ENCODE measurements at places on chromosomes 5 and 9.

DNA sequence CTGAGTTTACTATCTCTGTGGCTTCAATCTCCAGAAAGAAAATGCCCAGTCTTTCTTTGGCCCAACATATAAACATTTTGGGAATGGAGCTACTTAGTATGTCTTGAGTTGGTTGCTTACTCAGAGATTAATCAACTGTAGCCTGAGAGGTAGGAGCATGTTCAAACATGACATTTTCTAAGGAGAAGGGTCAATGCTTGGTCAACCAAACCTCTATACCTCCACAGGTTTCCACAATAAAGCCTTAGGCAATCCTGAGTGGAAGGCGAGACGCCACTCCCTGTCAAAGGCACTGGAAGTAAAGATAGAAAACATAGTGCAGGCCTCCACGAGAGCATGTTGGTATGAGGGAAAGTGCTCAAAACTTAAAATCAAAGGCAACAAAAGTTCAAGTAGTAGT is 411.4 kb downstream of the KCTD16 start:
- DNase-seq: no peak

DNA sequence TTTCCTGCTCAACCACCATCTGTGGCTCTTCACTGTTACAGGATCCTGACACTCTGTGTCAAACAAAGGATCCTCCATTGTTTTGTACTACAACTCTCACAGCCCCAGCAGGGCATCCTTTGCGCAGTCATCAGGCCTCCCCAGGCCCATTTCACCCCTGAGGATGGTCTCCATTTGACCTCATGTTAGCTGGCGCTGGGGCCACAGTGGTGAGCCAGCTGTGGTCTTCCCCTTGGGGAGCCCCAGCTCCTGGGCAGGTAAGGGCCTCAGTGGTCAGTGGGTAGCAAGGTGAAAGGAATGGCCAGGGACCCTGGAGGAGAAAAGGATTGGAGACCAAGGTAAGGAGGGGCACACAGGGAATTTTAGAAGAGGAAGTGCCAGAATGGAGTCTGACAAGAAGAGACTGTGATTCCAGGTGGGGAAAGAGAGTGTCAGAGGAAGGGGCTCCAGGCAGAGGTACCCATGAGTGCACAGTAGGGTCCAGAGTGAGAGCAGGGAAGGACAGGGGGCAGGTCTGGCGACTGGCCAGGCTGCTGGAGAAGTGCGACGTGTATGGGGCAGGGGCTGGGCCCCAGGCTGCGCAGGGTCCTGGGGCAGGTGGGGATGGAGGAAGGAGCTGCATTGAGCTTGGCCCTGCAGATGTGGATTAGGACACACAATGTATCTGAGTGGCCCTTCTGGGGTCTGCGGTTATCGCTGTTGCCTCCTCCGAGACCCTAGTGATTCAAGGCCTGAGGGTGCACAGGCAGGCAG is 109.9 kb downstream of the PHF2 start:
- DNase-seq: no peak

DNA sequence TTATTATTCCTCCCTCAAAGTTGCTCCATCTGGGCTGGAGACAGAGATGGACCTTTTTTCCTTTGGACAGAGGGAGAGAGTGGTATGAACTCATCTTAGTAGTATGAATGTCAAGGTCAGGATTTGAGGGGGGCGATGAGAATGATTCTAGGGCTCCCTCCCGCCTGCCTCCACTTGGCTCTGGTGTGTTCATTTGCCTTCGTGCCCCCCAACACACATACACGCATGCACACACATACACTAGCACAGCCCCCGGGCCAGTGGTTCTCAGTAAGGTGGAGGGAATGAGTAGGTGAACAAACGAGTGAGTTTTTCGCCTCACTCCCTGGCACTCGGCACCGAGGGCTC is 44.5 kb downstream of the ERGIC1 start:
- no peak for DNase-seq

DNA sequence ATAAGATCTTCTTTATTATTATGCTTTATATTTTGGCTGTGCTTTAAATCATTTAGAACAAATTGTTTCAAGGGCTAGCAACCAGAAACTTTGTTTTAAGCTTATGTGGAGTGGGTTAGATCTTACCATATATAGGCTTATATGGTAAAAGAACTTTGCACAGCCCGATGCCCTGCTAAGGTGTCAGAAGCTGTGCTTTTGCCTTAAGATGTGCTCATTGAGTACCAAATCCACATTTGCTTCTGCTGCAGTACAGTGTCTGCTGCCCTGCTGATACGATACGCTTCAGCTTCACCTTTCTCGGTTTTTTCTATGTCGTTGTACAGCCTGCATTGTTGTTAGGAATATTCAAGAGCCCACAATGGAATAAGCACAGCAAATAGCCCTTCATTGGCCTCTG is 34.8 kb downstream of the CD180 start:
- no peak for DNase-seq

DNA sequence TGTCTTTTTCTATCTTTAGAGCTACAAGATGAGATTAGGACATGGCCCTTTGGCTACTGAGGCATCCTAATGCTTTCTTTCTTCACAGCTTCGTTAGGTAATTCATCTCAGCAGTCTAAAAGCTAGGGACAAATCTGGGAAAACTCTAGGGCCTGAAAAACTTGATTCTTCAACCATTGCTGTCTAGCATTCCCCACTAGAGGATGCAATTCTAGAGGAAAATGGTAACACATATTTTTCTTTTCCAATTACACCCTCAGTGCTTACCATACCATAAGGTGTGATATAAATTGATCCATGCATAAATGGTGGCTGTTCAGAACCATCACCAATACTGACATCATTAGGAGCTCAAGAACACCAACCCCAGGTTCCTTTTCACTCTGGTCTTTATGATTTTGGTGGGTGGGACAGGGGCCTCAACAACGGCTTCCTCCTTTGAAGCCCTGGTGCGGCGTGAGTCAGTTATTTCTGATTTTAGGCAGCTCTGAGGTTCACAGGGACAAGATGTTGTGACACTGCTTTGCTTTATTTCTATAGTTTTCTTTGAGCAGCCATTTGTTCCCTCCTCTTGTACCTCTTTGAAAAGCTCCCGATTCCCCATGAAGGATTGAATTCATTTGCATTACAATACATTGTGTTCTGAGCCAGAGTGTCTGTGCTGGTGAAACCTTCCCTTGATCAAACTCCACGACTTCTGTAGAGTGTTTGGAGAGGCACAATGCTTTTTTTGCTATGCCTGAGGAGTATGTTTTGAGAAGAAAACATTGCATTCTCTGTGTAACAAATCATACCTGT is 526.0 kb upstream of the TRPC7 start:
- DNase-seq: no peak

DNA sequence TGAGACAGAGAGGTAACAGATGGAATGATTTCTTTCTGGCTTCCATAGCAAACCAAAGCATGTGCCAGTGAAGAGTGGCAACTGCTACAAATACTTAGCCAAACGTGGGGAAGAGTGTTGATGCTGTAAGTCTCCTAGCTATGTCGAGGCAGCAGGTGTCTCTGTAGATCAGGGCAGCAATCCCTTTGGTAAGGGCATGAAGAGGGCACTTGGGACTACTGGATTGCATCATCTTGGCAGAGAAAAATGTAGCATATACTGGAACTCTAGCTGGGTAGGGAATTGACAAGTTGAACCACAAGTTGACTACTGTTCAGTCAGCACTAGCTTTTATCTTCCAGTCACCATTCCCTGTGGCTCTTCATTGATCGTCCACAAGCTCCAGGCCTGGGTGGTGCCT is 75.8 kb downstream of the GHR start:
- no peak for DNase-seq

DNA sequence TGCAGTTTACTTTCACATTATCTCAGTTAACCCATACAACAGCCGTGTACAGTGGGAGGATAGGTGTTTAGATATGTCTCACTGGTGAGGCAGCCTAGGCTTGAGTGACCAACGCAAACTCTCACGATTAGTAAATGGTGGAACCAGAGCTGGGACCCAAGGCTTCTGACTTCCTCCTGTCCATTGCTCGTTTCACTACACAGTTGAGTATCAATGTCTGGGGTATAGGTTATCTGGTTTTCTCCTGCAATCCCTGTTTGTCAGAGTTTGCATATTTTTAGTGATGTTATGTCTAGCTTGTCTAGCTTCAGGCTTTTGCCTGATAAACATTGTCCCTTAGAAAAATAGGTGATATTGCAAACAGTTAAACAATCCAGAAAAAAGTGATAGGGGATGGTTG is 62.6 kb downstream of the NUP214 start:
- DNase-seq: no peak

DNA sequence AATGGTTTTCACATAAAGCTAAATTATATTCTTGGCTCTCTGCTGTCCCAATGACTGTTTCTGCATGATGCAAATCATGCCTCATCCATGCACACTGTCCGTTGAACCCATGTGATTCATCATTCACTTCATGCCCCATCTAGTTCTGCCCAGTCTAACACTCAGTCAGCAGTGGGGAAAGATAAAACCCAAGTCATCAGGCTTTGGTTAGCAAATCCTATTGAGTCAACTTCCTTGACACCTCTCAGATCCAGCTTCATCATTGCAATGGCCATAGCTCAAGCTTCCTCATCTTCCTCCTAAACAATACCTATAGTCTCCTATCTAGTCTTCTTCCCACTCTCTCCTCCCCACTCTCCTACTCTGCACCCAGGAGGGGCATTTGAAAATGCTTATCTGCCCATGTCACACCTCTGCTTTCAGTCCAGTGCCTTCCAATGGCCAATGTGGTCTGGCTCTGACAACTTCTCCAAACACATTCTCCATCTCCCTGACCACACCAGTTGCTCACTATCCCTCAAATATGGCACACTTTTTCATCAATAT is 266.0 kb upstream of the TRIM32 start:
- DNase-seq: no peak

DNA sequence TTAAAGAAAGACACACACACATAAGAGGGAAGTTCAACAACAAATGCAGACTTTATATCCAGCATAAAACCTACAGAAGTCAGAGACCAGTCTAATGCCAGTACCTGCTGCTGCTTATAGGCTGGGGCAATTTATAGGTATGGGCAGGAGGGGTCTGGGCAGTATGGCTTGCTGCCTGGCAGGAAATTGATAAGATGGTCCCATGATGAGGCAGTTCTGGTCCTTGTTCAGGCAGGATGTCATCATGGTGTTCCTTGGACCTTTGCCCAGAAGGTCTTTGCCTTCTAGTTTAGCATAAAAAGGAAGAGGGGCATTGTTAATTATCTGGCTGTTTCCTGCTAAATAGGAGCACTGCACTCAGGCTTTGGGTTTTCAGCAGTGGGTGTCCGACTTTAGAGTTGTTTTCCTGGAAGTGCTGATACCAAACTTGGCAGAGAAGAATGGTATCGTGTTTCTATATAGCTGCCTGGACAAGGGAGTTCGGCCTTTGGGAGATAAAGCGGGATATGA is 10.4 kb upstream of the PDCD1LG2 start:
- DNase-seq: no peak

DNA sequence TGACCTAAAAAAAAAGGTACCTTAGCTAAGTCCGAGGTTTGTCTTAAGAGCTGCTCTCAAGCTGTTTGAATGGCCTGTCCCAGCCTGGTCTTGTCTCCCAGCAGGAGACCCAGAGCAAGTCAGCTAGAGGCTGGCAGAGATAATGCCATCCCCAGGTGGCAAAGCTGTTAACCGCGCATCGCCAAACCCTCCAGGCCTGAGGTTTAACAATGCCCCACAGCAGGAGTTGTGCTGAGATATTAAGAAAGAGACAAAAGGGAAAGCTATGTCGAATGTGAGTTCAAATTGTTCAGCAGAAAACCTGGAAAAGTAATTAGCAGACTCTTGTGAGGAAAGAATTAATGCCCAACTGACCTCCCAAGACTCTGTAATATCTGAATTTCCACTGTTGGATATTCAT is 187.1 kb downstream of the FSTL4 start:
- no peak for DNase-seq

DNA sequence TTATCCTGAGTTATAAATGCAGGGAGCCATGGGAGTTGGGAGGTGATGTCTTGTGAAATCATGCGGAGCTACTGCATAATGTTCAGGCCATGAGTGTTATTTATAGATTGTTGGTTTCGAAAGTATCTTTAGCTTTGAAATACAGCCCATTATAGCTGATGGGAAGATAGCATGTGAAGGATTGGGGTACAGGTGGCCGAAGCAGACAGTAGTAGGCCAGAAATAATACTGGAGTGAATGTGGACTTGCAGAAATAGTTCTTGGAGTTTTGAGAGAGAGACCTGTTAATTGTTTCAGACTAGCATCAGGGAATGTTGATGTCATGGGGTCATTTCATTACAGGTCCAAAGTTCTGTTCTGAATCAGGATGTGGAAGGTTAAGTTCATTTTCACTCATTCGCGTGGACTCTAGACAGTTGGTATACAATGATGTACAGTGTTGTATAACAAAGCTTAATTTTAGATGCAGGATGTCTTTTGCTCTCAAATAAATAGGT is 3.8 kb downstream of the ATP6V1G1 start:
- DNase-seq: no peak

- DNase-seq: no peak
Measured at GRCh38 chr9:93256878-93257807, 73.2 kb downstream of the WNK2 start.

DNA sequence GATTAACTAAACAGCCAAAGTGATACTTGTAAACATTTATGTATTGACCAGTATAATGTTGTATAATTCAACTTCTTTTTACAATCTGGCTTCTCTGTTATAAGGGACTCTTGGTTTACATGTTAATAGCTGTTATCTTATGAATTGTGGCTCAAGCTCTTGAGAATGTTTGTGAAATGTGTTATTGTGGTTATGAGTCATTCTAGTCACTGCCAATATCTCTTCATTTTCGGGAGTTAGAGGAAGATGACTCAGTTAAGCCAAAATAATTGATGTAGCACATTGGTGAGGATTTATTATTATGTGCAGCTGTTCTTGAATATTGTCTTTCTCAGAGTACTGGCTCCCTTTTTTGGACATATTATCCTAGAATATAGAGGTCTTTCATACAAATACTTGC is 655.2 kb upstream of the RIOK2 start:
- peak; percentile 42 for DNase-seq
